ENCODE measurements at places on chromosomes 1 and 21. TPM values are rescaled to one million over a fixed set of nuclear protein-coding genes. Genes with fewer than 3 reads are reported as not detected.

The IGSF3 gene
- 4.6 TPM for total RNA-seq

- DNase-seq = no peak
- H3K27ac ChIP-seq = no peak overlapping the region
These were observed 125.9 kb downstream of the PRDM16 start for GRCh38 chr1:3194760-3195479.

The PRMT2 gene
- 30.0 TPM for total RNA-seq

- DNase-seq = no peak
- H3K27ac ChIP-seq = no peak overlapping the region
- no peaks in the 10 kb centered on the region for H3K27me3 ChIP-seq
- H3K4me3 ChIP-seq = no peak overlapping the region
- no peaks in the 10 kb centered on the region for H3K36me3 ChIP-seq
- H3K4me1 ChIP-seq = no peaks in the 10 kb centered on the region
These were observed 98.1 kb downstream of the LHX9 start for GRCh38 chr1:198015309-198015708.

DNA sequence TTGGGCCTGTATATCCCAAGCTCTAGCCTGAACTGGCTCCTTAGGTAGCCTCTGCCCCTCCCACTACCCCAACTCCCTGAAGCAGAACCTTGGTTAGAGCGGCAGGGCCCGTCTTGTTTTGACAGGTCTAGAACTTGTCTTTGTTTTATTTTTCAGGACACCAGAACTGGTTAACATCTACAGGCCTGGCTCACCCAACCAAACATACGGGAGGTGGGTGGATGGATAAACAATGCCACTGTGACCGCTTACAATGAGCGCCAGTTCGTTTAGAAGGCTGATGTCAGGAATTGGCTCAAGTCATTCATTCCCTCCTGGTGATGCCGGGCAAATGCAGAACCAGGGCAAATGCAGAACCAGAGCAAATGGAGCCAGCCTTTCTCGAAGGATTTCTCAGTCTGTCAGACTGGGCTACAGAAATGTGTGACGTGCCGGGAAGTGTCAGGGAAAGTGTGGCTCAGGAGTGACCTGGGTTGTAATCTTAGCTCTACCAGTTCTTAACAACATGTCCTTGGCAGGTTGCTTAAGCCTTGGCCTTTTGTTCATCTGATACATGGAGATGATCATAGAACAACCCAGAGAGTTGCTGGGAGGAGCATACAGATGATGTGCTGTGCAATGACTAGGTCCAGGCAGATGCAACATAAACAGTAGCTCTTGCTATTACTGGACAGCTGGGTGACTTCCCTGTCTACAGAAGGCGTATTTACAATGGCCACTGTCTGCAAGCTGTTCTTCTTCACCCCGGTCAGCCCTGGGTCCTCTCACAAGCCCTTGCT is 30.5 kb upstream of the BTG2 start:
- H3K4me1 ChIP-seq = peaks cover 46% of the 10 kb centered on the region
- H3K4me3 ChIP-seq = no peak overlapping the region
- H3K27ac ChIP-seq = peak overlapping the region; percentile 69
- H3K27me3 ChIP-seq = no peaks in the 10 kb centered on the region
- DNase-seq = peak; percentile 33

- no peak overlapping the region for H3K4me3 ChIP-seq
- no peak overlapping the region for H3K27ac ChIP-seq
- H3K4me1 ChIP-seq = no peaks in the 10 kb centered on the region
- no peak for DNase-seq
- H3K27me3 ChIP-seq = no peaks in the 10 kb centered on the region
These were observed 1369.1 kb upstream of the ADGRL4 start for GRCh38 chr1:80375662-80376061.

The TMPRSS2 gene
- total RNA-seq = 60.3 TPM

The AADACL4 gene
- total RNA-seq = not detected

DNA sequence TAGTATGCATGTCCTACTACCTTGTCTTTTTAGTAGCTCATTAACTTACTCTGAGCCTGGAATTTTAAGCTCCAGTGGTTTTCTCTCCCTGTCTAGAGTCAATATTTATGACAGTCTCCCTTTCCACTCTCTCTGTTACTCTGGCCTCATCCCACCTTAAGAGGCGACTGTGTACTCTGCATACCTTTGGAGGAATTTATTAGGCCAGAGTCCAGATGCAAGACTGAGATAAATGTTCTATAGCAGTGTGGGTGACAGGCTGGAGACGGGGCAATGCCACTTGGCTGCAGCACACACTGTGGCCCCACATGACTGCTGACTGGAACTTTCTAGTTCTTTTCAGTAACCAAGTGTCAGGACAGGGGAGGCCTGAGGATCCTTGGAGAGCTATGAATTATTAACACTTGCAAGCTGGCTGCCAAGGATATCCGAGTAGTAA is 4.1 kb upstream of the PDZK1 start:
- H3K27me3 ChIP-seq = no peaks in the 10 kb centered on the region
- no peak overlapping the region for H3K4me3 ChIP-seq

GRCh38 chr1:161427733-161428516 is 60.2 kb upstream of the CFAP126 start:
- H3K27me3 ChIP-seq = no peaks in the 10 kb centered on the region
- no peaks in the 10 kb centered on the region for H3K36me3 ChIP-seq
- H3K4me3 ChIP-seq = no peak overlapping the region
- peak; percentile 45 for DNase-seq
- no peak overlapping the region for H3K27ac ChIP-seq

DNA sequence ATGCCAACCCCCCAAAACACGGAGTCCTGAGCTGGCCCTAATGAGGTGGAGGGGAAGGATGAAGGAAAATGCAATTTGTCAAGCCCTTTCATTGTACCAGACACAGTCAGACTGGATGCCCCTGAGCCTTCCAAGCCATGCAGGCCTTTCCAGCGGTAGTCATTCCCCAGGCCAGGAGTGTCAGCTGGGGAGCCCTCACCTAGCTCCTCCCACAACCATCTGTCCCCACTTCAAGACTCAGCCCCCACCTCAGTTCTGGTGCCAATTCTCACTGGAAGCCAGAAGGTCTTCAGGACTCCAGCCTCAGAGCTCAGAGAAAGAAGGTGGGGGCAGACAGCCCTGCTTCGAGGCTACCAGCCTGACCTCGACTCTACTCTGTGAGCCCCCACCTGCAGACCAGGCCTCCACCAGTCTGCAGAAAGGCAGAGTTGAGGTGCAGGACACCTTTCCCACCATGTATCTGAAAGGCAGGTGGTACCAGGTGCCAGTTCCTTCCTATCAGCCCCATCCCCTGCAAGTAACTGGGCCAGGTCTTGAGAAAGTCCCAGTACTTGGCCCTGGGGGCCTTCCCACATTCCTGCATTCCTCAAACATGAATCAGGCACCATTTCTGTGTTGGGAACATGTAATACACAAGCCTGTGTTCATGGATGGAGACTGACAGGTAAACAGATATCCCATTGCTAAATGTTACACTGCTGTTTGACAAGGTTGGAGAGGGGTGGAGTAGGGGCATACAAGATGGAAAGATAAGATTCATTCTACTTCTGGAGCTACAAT is 180.6 kb upstream of the EDN2 start:
- no peak overlapping the region for H3K27ac ChIP-seq
- no peak overlapping the region for H3K4me3 ChIP-seq
- DNase-seq = no peak
- H3K27me3 ChIP-seq = no peaks in the 10 kb centered on the region

GRCh38 chr1:23362218-23362713 is 7.4 kb downstream of the ZNF436 start:
- H3K27ac ChIP-seq = no peak overlapping the region
- no peak overlapping the region for H3K4me3 ChIP-seq
- H3K27me3 ChIP-seq = no peaks in the 10 kb centered on the region
- no peak for DNase-seq
- peaks cover 16% of the 10 kb centered on the region for H3K36me3 ChIP-seq

DNA sequence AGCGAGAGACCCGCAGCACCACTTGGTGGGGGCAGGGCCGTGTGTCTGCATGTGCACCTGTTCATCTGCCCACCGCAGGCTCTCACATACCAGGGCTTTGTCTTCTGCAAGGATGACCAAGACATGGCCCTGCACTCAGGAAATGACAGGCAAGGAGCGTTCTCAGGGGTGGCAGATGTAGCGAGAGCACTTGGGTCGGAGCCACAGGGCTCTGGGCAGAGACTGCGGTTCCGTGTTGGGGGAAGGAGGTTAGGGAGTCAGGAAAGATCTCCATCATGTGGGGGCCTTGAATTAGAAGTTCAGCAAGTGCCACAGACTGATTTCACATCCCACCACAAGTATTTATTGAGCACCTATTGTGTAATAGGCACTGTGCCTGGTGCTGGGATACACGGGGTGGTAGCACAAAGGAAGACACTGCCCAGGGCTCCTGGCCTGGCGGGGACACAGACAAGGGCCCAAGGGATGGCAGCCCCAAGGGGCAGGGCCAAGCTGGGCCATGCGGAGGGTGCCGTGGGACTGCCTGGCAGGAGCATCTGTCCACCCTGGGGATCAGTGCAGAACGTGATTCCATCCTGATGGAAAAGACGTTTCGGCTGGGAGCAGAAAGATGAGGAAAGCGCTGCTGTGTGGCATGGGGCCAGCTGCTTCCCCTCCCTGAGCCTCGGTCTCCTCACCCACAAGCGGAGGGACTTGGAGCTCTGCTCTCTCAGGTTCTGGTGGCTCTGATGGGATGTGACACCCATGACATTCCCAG is 11.4 kb upstream of the SPSB1 start:
- no peak overlapping the region for H3K4me3 ChIP-seq
- no peaks in the 10 kb centered on the region for H3K36me3 ChIP-seq
- H3K27me3 ChIP-seq = no peaks in the 10 kb centered on the region
- H3K4me1 ChIP-seq = peaks cover 4% of the 10 kb centered on the region
- no peak for DNase-seq
- H3K27ac ChIP-seq = no peak overlapping the region

GRCh38 chr1:246856371-246856770 is 75.4 kb downstream of the AHCTF1 start:
- no peak for DNase-seq
- H3K4me3 ChIP-seq = no peak overlapping the region
- peaks cover 9% of the 10 kb centered on the region for H3K36me3 ChIP-seq

DNA sequence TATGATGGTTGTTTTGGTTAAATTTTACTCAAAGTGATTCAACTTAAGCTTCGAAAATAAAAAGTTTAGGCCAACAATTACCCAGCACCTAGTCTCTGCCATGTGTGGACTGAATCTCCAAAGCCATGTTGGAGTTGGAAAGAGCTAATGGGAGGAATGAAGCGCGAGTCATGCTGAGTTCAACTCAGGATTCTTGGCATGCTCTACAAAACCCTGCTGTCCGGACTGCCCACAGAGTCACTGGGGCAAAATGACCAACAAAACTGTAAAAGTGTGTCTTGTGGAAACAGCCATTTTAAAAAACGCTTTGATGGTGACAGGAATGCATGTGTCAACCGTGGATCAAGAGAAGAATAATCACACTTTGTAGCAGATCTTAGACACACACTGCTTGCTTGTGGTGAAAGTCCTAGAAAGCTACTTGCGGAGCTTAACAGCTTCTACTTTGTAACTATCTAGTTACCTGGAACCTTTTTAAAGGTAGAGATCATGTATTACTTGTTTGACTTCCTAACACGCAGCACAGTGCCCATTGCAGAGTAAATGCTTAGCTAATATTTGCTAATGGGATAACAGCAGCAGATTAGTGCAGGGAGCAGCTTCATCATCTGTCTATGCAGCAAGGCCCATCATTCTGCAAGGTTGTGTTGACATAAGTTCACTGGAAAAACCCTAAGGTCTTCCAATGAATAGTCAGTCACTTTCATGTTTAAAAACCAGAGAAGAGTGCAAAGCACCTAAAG is 7.0 kb upstream of the GBP6 start:
- no peak overlapping the region for H3K4me3 ChIP-seq
- H3K27ac ChIP-seq = no peak overlapping the region
- no peaks in the 10 kb centered on the region for H3K27me3 ChIP-seq
- no peaks in the 10 kb centered on the region for H3K4me1 ChIP-seq

- no peaks in the 10 kb centered on the region for H3K4me1 ChIP-seq
- no peaks in the 10 kb centered on the region for H3K27me3 ChIP-seq
- no peak overlapping the region for H3K4me3 ChIP-seq
- DNase-seq = no peak
- no peaks in the 10 kb centered on the region for H3K36me3 ChIP-seq
These were observed 54.7 kb downstream of the LHX8 start for GRCh38 chr1:75188892-75189291.

DNA sequence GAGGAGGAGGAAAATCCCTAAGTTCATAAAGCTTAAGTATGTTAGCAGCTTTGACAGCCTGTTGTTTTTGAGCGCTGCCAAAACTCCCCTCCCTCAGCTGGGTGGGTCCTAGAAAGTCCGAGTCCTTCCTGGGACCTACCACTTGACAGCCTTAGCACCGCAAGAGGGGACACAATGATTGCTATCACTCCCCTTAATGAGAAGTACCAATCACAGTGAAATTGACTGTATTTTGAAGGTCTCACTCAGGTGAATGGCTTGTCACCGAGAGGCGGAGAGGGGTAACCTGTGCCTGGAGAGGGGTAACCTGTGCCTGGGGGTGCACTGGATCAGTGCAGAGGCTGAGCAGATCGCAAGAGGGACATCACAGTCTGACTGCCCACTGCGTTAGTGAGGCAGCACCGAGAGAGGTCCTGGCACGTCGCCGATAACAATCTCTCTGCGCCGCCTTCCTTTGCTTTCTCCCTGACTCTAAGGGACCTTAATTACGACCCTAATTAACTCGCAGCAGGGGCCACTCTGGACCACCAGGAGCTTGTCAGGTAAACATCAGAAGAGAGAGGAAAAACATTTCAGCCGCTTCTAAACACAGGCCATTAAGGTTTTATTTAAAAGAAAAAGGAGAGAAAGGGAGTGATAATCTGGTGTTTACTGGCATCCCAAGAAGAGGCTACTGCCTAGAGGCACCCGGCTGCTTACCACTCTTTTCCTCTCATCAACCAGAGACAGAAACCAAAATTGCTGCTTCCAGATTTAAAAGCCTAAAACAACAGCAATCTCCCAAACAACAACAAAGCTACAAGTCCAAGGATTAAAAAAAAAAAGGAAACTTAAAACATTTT is 25.7 kb upstream of the KCNK1 start:
- no peak for DNase-seq
- H3K36me3 ChIP-seq = no peaks in the 10 kb centered on the region
- H3K27me3 ChIP-seq = no peaks in the 10 kb centered on the region

The DBT gene
- 5.2 TPM for total RNA-seq

DNA sequence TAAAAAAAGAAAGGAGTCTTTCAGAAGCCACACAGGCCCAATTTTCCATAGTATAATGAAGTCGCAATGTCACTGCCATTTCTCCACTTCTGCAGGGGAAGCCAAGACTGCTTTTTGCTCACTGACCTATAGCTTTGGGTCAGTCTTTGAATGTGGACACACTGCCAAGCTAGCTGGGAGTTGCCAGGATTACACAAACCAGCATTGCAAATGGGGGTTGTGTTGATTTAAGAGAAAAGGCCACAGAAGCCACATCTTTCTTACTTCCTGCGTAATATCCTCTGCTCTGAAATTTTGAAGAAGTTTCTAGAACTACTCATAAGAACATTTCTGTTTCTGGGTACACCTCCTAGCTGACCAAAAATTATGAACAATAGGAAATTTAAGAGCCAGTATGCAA is 45.8 kb upstream of the SAMSN1 start:
- H3K27ac ChIP-seq = peak overlapping the region; percentile 59
- H3K4me1 ChIP-seq = no peaks in the 10 kb centered on the region
- no peaks in the 10 kb centered on the region for H3K27me3 ChIP-seq
- no peak overlapping the region for H3K4me3 ChIP-seq

The GBP4 gene
- 2.6 TPM for total RNA-seq

The CELF3 gene
- total RNA-seq = 1.6 TPM

- H3K27ac ChIP-seq = no peak overlapping the region
- H3K36me3 ChIP-seq = no peaks in the 10 kb centered on the region
- H3K4me3 ChIP-seq = no peak overlapping the region
These were observed 652.3 kb downstream of the PTPRC start for GRCh38 chr1:199291022-199291740.

- no peaks in the 10 kb centered on the region for H3K36me3 ChIP-seq
- DNase-seq = no peak
- H3K4me1 ChIP-seq = peaks cover 21% of the 10 kb centered on the region
- no peak overlapping the region for H3K27ac ChIP-seq
These were observed 2.4 kb downstream of the SPRTN start for GRCh38 chr1:231340328-231341013.

The NBL1 gene
- total RNA-seq = 21.8 TPM

The DCST2 gene
- 1.8 TPM for total RNA-seq
